ENCODE measurements at places on chromosomes 13 and 19.

GRCh38 chr19:49758292-49758691, 4.8 kb downstream of the TSKS start:
- DNase-seq, result no peak

DNA sequence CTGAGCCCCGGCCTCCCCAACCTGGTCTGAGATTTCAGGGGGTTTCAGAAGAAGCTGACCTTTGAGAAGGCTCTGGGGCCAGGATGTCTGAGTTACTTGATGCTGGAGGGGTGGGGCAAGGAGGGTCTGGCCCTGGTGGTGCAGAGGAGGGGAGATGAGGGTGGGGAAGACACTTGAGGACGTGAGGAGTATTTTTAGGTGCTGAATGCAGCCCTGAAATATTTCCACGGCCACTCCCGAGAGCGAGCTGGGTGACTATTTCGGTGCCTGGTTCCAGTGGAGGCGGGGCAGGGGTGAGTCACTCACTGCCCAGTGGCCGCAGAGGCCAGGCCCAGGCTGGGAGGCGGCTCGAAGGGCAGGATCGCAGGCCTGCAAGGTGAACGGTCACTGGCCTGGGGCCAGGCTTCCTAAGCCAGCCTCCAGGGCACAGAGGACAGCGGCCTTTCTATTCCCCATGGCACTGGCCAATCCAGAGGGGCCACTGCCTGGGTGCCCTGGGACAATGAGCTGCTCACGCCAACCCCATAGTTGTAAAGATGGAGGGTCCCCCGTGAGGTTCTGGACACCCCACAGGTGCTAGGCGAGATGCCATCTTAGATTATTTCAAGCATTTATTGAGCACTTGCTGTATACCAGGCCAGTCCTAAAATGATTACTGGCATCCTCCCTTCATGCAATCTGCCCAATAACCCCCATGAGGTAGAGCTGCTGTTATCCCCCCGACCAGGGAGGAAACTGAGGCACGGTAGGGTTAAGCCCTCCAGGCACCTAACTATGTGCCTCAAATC, 19.7 kb upstream of the JUND start:
- DNase-seq, result no peak

DNA sequence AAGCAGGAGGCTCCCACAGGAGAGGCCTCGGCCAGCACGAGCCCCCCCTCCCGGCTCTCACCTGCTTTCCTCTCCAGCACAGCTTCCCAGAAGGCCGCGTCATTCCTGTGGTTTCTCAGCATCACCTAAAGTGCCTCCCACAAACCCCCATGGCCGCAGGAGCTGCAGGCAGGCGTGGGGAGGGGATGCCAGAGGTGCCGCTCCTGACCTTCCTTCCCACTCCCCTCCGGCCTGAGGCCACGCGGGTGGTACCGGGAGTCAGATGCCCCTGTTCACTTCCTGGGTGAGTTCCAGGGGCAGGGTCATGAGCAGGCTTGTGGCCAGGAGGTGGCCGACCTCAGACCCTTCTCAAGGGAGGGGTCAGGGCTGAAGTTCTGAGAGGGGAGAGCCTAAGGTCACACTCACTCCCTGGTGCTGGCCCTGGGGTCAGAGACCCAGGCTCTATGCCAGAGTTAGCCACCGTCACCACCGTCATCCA, 14.4 kb upstream of the NPAS1 start:
- DNase-seq, result no peak

DNA sequence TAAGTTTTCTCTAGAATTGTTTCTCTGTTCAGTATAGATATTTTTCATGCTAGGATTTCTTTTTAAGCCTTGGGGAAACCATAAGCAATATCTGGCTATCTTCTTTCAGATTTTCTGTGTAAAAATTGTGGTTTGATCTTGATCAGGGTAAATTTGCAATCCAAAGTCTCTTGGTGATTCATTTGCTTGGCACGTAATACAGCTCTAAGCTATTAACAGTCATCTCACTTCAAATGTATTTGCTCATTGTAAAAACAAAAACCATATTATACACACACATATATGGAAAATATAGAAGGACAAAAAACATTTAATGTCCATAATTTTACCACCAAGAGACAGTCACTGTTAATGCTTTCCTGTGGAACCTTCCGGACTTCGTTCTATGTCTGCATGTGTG, 191.0 kb downstream of the SHISA2 start:
- DNase-seq, result no peak

DNA sequence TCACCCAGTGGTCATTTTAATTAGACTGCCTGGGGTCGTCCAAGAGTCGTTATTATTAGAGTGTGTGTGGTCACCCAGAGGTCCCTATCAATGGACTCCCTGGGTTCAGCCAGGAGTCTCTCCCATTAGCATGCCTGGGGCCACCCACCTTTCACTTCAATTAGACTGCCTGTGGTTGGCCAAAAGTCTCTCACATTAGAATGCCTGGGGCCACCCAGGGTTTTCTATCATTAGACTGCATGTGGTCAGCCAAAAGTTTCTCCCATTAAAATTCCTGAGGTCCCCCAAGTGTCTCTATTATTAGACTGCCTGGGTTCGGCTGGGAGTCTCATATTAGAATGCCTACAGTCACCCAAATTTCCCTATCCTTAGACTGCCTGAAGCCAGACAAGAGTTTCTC, 1472.6 kb downstream of the UQCRFS1 start:
- DNase-seq, result no peak

DNA sequence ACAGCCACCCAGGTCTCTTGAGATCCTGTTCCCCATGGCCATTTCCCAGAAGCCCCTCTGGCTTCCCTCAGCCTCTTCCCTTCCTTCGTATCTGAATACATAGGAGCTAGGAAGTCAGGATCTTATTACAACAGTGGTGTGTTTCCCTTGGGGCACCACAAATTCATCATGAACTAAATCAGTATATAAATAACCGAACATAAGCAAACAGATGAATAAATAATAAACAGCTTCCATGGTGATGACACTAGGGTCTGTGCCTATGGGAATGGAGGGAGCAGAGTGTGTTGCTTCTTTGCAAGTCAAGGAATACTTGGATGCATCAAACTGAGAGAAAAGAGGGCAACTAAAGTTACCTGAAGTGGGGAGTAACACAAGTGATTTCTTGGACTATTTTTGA, 527.6 kb downstream of the LMO7 start:
- no peak for DNase-seq

- peak; percentile 72 for DNase-seq
These were observed 23.7 kb upstream of the GPR18 start for GRCh38 chr13:99281811-99282263.

DNA sequence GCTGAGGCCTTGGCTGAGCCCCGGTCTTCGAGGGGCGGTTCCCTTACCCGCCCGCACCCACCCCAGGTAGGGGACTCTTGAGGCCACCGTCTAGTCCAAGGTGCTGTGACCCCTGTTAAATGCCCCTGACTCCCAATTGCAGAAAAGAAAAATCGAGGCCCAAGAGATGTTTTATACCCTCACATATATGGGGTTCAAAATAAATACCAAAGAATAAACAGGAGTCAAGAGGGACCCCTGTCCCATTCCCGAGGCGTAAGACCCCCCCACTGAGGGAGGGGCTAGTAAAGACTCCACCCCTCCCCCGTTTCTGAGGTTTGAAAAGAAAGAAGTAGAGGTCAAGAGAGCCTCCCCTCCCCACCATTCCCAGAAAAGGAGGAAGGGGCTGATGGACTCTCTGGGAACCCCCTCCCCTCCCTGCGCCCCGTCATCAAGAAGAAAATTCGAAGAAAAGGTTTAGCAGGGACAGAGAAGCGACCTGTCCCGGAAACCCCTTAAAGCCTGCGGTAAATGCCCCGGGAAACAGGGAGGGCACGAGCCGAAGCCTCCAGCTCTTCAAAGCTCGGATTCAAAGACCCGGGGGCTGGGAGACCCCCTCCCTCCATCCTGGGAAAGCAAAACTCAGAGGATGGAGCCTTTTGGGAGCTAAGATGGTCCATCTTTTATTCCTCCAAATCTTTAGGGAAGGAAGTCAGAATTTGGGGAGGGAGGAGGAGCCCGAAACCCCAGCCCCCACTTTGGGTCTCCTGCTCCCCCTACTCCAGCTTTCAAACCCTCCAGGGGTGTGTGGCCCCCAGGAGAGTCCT, 755 bp upstream of the RAB3A start:
- peak; percentile 51 for DNase-seq

- no peak for DNase-seq
These were observed 18.1 kb downstream of the RCBTB2 start for GRCh38 chr13:48514793-48515192.

- DNase-seq, result peak; percentile 51
These were observed 16.5 kb upstream of the FOSB start for GRCh38 chr19:45451131-45451849.

DNA sequence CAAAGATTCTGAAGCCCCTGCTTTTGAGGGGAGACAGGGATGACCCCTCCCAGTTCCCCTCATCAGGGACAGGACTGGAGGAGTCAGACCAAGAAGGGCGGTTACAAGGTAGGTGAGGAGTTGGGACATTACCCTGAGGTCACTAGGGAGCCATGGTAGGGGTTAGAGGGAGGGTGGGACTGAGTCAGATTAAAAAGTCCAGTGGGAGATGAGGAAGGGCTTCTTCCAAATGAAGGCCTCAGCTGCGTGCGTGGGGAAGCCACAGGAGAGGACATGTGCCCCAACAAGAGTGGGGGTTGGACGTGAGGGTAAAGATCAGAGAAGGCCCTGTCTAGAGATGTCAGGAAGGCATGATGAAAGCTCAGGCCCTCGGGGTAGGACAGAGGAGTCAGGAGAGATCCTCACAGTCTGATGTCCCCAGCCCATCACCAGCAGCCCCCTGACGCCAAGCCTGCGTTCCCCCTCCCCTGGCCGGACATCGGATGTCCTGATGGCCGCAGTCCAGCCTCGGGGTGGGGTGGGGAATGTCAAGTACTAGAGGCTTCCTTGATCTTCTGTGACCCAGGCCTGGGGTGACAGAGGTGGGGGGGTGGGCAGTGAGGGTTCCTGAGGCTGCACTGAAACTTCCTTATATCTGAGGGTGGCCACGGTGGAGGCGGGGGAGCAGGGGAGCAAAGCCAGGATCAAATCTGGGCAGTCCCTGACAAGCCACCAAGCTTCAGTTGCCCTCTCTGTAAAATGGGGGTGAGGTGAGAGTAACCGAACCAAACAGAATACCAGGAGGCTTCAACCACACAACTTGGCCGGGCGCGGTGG, 6.5 kb upstream of the MFSD12 start:
- DNase-seq, result no peak

DNA sequence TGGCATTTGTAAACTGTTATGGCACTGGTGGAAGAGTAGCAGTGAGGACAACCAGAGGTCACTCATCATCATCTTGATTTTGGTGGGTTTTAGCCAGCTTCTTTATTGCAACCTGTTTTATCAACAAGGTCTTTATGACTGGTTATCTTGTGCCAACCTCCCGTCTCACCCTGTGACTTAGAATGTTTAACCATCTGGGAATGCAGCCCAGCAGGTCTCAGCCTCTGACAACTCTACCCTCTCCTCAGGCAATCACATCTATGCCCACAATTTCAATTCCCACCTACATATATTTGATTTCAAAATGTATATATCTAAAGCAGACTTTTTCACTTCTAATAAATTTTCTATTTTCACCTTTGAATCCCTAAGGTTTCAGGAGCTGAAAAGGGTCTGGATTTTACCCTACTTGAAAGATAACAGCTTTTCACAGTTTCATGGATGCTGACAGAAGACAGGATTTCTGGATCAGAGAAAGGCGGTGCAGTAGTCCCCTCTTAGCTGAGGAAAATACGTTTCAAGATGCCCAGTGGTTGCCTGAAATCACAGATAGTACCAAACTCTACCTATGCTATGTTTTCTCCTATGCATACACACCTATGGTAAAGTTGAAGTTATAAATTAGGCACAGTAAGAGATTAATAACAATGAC, 1171.8 kb downstream of the DIAPH3 start:
- DNase-seq, result no peak

DNA sequence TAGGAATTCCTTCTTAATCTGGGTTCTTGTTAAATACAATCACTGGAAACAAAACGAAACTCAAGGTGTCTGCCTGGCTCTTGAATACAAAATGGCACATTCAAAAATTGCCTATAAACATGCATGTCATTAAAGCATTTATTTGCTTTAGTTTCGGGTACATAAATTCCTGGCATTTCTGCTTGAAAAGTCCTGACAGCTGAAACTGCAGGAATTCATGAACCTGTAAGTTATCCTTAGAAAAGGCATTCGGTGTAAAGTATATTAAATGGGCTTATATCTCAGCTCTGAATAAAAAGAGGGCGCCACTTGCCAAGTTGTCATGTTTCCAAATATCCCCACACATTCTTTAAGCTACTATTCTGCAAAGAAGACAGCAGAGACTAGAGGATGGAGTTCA, 32.9 kb downstream of the RXFP2 start:
- no peak for DNase-seq

DNA sequence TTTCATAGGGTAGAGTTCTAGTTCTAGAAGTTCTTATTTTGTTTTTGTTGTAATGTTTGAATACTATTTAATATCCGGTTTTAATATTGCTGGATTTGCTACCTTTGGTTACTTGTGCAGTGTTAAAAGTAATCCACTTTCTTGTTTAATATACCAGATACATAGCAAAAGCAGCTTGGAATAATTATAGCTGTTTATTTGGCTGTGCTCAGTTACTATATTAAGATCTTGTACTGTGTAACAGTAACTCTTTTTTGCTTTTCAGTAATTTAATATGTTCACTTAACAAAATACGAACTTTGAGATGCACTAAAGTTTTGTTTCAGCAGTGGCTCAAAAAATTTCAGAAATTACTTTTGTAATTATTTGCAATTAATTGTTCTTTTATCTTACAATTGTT, 50.9 kb downstream of the AKAP11 start:
- DNase-seq, result no peak

- DNase-seq, result no peak
These were observed 802.3 kb upstream of the PRR20A start for GRCh38 chr13:56338421-56338820.

- no peak for DNase-seq
These were observed 73.3 kb upstream of the FNDC3A start for GRCh38 chr13:48902368-48902767.

GRCh38 chr19:2992958-2993357, 15.6 kb downstream of the TLE6 start:
- no peak for DNase-seq

DNA sequence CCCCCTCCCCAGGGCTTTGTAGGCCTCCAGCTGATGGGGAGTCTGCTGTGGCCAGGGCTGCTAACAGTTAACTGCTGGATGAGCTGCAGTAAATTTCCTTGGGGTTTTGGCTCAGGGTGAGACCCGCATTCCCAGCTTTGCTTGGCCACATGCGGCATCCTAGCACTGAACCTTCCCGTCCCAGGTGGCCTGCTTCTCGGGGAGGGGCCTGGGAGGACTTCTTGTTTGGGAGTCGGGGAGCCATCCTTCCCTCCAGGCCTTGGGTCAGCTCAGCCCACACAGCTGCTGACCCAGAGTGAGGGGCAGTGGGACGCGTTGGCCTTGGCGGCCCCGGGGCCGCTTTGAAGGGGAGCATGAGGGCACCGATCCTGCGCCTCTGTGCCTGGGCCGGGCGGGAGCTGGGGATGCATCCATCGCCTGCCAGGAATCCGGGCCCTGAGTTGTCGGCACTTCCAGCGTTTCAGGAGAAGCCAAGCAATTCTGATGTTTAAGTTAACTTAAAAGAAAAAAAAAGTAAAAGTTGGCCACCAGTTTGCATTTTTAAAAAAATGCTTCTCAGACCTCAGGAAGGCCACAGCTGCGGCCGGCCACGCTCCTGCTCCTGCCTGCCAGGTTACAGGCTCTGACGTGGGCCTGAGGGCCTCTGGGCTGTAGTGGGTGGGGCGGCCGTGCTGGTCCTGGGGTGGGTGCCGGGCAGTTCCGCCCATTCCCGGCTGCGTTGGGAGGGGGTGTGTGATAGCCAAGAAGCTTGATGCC, 27.7 kb downstream of the CRTC1 start:
- DNase-seq, result no peak
